PC-3 (cell line): ENCODE measurements at places on chromosomes 11 and 22. TPM values are rescaled to one million over a fixed set of nuclear protein-coding genes. Genes with fewer than 3 reads are reported as not detected.

DNA sequence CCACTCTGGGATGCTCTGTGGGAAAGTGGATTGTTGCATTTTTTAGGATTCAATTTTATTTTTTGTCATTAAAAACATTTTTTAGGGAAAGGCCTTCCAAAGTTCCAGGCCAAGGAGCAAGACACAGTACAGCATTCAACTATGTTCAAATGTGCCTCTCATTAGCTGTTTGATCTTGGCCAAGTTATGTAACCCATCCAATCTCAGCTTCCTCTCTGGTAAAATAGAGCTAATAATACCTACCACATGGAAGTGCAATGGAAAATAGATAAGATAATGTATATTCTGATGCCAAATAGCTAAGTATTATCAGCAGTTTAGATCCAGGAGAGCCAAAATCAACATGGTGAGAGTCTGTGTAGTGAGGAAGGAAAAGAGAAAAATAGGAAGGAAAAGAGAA, 220.3 kb upstream of the SESN3 start:
- no peak for DNase-seq
- no peak overlapping the region for H3K4me3 ChIP-seq
- H3K27ac ChIP-seq, result no peak overlapping the region
- H3K4me1 ChIP-seq, result no peaks in the 10 kb centered on the region

GRCh38 chr22:37542959-37543358, 17.3 kb upstream of the CDC42EP1 start:
- H3K4me3 ChIP-seq, result no peak overlapping the region
- H3K27me3 ChIP-seq, result no peaks in the 10 kb centered on the region
- no peaks in the 10 kb centered on the region; the same call in 1 of the 2 replicates for H3K36me3 ChIP-seq

DNA sequence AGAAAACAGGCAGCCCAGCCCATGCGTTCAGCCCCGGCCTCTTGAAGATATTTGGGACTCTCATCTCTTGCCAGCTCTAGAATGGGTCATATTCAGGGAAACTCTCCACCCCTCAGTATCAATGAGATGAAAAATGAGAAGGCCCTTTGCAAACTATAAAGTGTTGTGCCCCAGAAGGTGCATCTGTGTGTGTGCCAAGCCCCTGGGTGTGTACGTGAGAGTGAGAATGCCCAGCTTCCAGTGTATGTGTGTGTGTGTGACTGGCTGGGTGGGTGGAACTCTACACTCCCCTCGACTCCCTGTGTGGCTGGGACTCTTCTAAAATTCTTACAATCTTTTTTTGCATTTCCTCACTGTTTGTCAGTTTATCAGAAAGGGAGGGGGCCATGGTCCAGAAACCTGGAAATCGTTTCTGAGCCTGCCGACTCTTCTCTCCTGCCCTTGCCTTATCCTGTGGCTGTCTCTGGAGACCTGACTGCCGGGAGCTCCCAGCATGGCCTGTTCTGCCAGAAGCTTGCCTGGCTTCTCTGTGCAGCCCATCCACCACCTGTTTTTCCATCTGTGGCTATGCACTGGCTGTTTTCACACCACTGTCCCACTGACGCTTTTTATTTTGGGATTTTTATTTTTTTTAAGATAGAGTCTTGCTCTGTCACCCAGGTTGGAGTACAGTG, 1.2 kb downstream of the P2RY6 start:
- no peaks in the 10 kb centered on the region for H3K36me3 ChIP-seq
- no peak overlapping the region for H3K4me3 ChIP-seq
- no peak overlapping the region for H3K27ac ChIP-seq
- peaks cover 48% of the 10 kb centered on the region for H3K4me1 ChIP-seq
- H3K27me3 ChIP-seq, result no peaks in the 10 kb centered on the region
- DNase-seq, result no peak

DNA sequence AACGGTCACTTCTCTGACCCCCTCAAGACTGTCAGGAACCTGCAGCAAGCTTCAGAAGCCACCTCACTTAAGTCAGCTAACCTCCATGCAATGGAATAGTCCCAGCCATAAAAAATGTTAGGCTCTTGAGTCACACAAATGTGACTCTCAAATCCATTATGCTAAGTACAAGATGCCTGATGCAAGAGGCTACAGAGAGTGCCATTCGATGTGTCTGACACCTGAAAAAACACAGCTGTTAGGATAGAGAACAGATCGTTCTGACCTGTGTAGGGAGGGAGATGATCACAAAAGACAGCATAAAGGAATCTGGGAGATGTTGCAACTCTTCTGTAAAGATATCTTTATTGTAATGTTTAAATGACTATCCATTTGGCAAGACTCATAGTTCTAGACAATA, 712.4 kb downstream of the TBC1D22A start:
- DNase-seq, result no peak
- peaks cover 21% of the 10 kb centered on the region for H3K27me3 ChIP-seq
- H3K27ac ChIP-seq, result no peak overlapping the region

DNA sequence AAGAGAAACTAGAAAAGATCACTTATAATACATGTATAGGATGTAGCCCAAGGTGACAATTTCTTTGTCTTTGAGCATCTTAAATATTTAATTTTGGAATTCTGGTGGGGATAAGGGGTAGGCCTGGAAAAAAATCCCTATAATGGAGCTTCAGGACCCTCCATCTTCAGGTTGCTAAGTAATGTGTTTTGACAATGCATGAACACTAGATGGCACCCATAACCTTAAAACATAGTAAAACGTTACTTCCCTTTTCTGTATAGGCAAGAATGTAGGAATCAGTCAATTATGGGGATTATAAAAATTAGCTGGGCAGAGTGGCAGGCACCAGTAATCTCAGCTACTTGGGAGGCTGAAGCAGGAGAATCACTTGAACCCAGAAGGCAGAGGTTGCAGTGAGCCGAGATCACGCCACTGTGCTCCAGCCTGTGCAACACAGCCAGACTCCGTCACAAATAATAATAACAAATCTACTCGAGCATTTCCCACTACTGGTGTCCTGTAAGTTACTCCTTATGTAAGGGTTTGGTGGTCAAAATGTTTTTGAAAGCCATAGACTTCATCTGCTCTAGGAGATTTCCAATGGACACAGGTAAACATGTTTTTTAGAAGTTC, 541.9 kb upstream of the CCDC90B start:
- H3K4me1 ChIP-seq, result no peaks in the 10 kb centered on the region
- no peak overlapping the region for H3K4me3 ChIP-seq
- no peak overlapping the region for H3K27ac ChIP-seq
- H3K36me3 ChIP-seq, result no peaks in the 10 kb centered on the region
- DNase-seq, result peak; percentile 55
- peaks cover 25% of the 10 kb centered on the region for H3K27me3 ChIP-seq

GRCh38 chr11:70090961-70091381, 12.9 kb downstream of the ANO1 start:
- no peak for DNase-seq
- H3K27me3 ChIP-seq, result no peaks in the 10 kb centered on the region
- H3K36me3 ChIP-seq, result peaks cover 56% of the 10 kb centered on the region
- H3K4me1 ChIP-seq, result peaks cover 2% of the 10 kb centered on the region
- no peak overlapping the region for H3K27ac ChIP-seq
- H3K4me3 ChIP-seq, result no peak overlapping the region

GRCh38 chr22:38419121-38419857, 35.7 kb downstream of the KCNJ4 start:
- no peaks in the 10 kb centered on the region for H3K36me3 ChIP-seq
- no peak for DNase-seq

DNA sequence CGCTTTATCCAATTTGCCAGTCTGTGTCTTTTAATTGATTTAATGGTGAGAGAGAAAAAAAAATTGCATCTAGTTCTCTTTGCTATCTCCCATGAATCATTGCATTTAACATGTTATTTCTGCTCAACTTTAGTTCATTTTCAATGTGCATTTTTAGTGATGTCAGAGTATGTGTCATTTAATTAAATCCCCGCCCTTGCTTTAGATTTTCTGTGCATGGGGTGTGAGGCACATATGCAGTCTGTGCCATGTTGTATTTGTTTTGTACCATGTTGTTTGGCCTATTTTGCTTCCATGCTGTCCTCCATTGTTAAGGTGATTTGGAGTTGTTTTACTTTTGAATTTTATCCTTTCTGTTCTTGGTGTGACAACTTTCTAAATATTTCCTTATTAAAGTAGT, 8.3 kb upstream of the NCR3LG1 start:
- no peak overlapping the region for H3K4me3 ChIP-seq
- no peak for DNase-seq
- H3K36me3 ChIP-seq, result no peaks in the 10 kb centered on the region
- H3K4me1 ChIP-seq, result peaks cover 7% of the 10 kb centered on the region
- no peak overlapping the region for H3K27ac ChIP-seq

GRCh38 chr22:45938913-45939312, 38.0 kb downstream of the WNT7B start:
- H3K4me1 ChIP-seq, result peaks cover 17% of the 10 kb centered on the region
- no peak overlapping the region for H3K27ac ChIP-seq
- no peaks in the 10 kb centered on the region for H3K36me3 ChIP-seq

GRCh38 chr22:44192098-44192815, 11.5 kb downstream of the PARVG start:
- H3K27me3 ChIP-seq, result no peaks in the 10 kb centered on the region
- no peak overlapping the region for H3K4me3 ChIP-seq
- H3K27ac ChIP-seq, result no peak overlapping the region
- peak; percentile 42 for DNase-seq
- peaks cover 8% of the 10 kb centered on the region; the same call in 1 of the 2 replicates for H3K4me1 ChIP-seq

- H3K4me1 ChIP-seq, result peaks cover 8% of the 10 kb centered on the region
- H3K27ac ChIP-seq, result no peak overlapping the region
- H3K27me3 ChIP-seq, result no peaks in the 10 kb centered on the region
- no peaks in the 10 kb centered on the region for H3K36me3 ChIP-seq
- DNase-seq, result peak; percentile 76
Observed at GRCh38 chr11:124669193-124669592, 4.3 kb downstream of the SIAE start.

GRCh38 chr11:44190883-44191230, 95.4 kb downstream of the EXT2 start:
- peak; percentile 40 for DNase-seq
- H3K4me1 ChIP-seq, result peaks cover 18% of the 10 kb centered on the region
- H3K27ac ChIP-seq, result no peak overlapping the region
- no peaks in the 10 kb centered on the region for H3K27me3 ChIP-seq
- H3K4me3 ChIP-seq, result no peak overlapping the region

DNA sequence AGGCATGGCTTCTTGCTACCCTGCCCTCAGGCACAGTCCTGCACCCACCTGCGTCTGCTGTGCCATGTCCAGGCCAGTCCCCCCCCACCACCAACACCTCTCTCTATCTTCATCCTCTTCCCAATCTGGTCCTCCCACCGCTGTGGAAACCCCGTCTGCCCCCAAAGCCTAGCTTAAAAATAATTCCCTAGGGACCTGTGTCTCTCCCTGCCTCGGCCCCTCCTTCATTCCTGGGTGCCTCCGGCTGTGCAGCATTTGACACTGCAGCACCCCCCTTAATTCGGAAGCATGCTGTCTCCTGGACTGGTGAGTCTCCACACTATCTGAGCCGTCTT, 2.5 kb upstream of the ASCL2 start:
- H3K27me3 ChIP-seq, result 0 out of 2 replicates have a peak, but pooled peaks cover 4% of the 10 kb centered on the region
- no peaks in the 10 kb centered on the region; the same call in 1 of the 2 replicates for H3K4me1 ChIP-seq
- H3K27ac ChIP-seq, result no peak overlapping the region
- no peaks in the 10 kb centered on the region for H3K36me3 ChIP-seq

- H3K27me3 ChIP-seq, result peaks cover 19% of the 10 kb centered on the region
- H3K36me3 ChIP-seq, result no peaks in the 10 kb centered on the region
- DNase-seq, result no peak
Observed at GRCh38 chr22:43303166-43303565, 40.0 kb downstream of the SCUBE1 start.

DNA sequence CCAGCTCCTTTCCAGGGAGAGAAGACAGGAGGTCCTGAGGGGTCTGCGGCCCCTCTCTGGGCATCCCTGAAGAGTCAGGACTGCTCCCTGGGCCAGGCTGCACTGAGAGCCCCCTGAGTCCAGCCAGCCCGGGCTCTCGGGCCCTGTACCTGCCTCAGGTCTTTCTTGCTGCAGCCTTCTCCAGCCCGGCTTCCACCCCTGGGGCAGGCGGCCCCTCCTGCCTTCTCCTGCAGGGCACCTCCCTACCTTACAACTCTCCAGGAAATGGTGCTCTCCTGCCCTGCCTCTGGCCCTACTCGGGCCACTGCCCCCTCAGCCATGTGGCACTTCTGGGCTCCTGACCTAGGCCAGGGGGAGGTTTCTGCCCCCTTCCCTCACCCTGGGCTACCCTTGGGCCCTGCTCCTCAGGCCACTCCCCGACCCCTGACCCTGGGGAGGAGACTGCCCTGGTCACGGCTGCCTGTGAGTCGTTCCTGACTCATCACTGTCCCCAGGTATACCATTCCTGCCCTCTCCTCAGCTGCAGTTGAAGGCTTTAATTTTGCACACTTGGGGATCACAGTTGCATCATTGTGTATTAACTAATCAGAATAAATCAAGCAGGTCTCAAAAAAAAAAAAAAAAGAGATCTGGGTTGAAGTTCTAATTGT, 251.1 kb downstream of the NXPE2 start:
- H3K27ac ChIP-seq, result no peak overlapping the region
- no peaks in the 10 kb centered on the region for H3K27me3 ChIP-seq
- no peaks in the 10 kb centered on the region for H3K4me1 ChIP-seq
- H3K36me3 ChIP-seq, result no peaks in the 10 kb centered on the region
- H3K4me3 ChIP-seq, result no peak overlapping the region

DNA sequence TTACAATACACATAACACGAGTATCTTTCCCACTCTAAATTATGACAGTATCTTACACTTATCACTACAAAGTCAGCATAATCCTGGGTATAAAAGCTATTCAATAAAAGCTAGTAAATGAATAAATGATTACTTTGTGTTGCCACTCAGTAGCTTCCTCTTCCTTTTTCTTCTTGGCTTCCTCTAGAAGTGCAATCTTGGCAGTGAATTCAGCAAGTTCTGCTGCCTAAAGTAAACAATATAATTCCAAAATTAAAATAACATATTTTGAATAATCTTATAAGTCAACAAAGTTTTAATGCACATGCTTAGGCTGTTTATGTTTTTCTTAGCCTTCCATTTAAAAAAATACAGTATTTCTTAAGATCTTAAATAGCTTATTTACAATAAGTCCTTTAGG, 60.4 kb downstream of the RDX start:
- peaks cover 69% of the 10 kb centered on the region for H3K36me3 ChIP-seq
- no peaks in the 10 kb centered on the region for H3K27me3 ChIP-seq
- no peaks in the 10 kb centered on the region for H3K4me1 ChIP-seq
- no peak overlapping the region for H3K4me3 ChIP-seq
- no peak overlapping the region for H3K27ac ChIP-seq

- H3K4me3 ChIP-seq, result no peak overlapping the region
- no peak for DNase-seq
- no peak overlapping the region for H3K27ac ChIP-seq
- no peaks in the 10 kb centered on the region for H3K4me1 ChIP-seq
- H3K36me3 ChIP-seq, result no peaks in the 10 kb centered on the region
- no peaks in the 10 kb centered on the region for H3K27me3 ChIP-seq
Observed at GRCh38 chr22:48116871-48117270, 1354.4 kb downstream of the TBC1D22A start.

GRCh38 chr11:44066732-44067141, 667 bp downstream of the ACCS start:
- peak overlapping the region; percentile 79 for H3K27ac ChIP-seq
- peaks cover 13% of the 10 kb centered on the region for H3K4me1 ChIP-seq
- no peaks in the 10 kb centered on the region for H3K27me3 ChIP-seq
- DNase-seq, result peak; percentile 89

Gene CHST1
- not detected in 2 replicates for total RNA-seq

Gene CFAP300
- 3.2 and 3.9 TPM in 2 replicates for total RNA-seq

Gene RFPL3
- total RNA-seq, result not detected in 2 replicates

Gene DAGLA
- total RNA-seq, result 8.6 and 12.2 TPM in 2 replicates

Gene OR2AG2
- total RNA-seq, result 0.15 TPM in 1 of 2 replicates, not detected in the other

Gene RASGRP2
- total RNA-seq, result not detected in 2 replicates

Gene CLDN5
- 0.47 TPM in 1 of 2 replicates, not detected in the other for total RNA-seq

Gene TRPC6
- total RNA-seq, result not detected in 2 replicates

Gene OR51B4
- total RNA-seq, result 0.11 TPM in 1 of 2 replicates, not detected in the other

Gene C22orf31
- not detected in 2 replicates for total RNA-seq

Gene RIBC2
- total RNA-seq, result 2.7 and 4.5 TPM in 2 replicates

Gene CSRP3
- total RNA-seq, result not detected in 2 replicates

Gene TRIM49B
- not detected in 2 replicates for total RNA-seq

Gene LYVE1
- total RNA-seq, result not detected in 2 replicates

Gene DDX25
- total RNA-seq, result not detected in 2 replicates

Gene PANX2
- total RNA-seq, result 9.4 and 11.9 TPM in 2 replicates
